ENCODE measurements at places on chromosomes 16 and 17. TPM values are rescaled to one million over a fixed set of nuclear protein-coding genes. Genes with fewer than 3 reads are reported as not detected.
A peak's percentile ranks its signal among the peaks of the same experiment; 100 is the strongest.

The SBK1 gene
- total RNA-seq = 0.29 TPM

DNA sequence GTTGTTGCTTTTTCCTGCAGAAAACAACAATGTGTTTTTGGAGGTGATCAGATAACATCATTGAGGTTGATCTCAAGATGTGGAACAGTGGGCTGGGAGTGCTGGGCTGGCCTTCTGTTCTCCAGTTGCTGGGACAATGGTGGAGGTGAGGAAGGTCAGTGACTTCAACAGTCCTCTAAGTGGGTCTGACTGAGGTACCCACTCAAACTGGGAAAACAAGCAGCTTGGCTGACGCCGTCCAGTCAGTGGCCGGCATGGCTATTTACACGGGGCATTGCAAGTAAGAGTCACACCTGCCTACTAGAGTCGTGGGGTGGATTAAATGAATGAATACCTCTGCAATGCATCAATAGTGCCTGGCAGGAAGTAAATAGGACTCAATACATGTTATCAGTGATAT, 386.7 kb upstream of the ZFHX3 start:
- no peaks in the 10 kb centered on the region for H3K27me3 ChIP-seq
- H3K4me1 ChIP-seq = no peaks in the 10 kb centered on the region
- no peak overlapping the region for H3K4me3 ChIP-seq
- DNase-seq = no peak

- no peak for DNase-seq
- H3K27me3 ChIP-seq = no peaks in the 10 kb centered on the region
- H3K4me3 ChIP-seq = no peak overlapping the region
- H3K4me1 ChIP-seq = peaks cover 4% of the 10 kb centered on the region
- peaks cover 9% of the 10 kb centered on the region for H3K36me3 ChIP-seq
These were observed 1.1 kb upstream of the RAPGEFL1 start for GRCh38 chr17:40175928-40176753.

DNA sequence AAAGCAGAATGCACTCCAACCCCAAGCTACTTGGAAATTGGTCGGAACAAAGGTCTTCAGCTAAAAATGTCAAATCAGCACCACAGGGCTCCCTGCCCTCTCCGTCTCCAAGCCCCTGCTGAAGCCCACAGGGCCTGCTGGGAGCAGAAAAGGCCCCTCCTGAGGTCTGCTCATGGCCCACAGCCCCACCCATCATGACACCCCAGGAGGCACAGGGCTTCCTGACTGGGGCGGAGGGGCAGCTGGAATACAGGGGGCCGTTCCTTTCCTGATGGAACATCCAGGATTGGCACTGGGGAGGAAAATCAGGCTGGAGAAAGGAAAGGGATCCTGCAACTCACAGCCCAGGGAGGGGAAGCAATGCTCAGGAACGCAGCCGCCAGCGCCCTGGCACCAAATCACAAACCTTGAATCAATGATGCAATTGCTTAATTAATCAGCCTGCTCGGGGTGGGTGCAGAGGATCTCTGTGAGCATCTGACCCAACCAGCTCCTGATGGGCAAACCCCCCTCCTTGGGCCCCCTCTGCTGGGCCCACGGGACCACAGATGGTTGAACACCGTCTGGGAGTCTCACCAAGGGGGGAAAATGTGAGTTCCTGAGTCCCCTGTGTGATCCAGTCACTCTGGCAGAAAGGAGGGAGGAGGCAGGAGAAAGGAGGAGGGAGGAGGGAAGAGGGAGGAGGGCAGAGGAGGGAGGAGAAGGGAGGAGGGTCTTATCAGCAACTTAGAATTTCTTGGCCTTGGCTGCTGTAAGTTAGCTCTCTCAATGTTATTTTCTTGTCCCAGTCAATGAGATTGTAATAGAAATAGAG, 155.5 kb downstream of the ZNF423 start:
- H3K36me3 ChIP-seq = no peaks in the 10 kb centered on the region
- no peak overlapping the region for H3K4me3 ChIP-seq

- H3K27me3 ChIP-seq = no peaks in the 10 kb centered on the region
- H3K4me3 ChIP-seq = no peak overlapping the region
- H3K4me1 ChIP-seq = peaks cover 8% of the 10 kb centered on the region
- H3K36me3 ChIP-seq = peaks cover 14% of the 10 kb centered on the region
- no peak for DNase-seq
- no peak overlapping the region for H3K27ac ChIP-seq
These were observed 58.9 kb downstream of the IL21R start for GRCh38 chr16:27460663-27461482.

GRCh38 chr16:67664258-67664657, 2.3 kb downstream of the ENKD1 start:
- H3K4me3 ChIP-seq = no peak overlapping the region
- DNase-seq = no peak
- no peaks in the 10 kb centered on the region for H3K36me3 ChIP-seq
- no peak overlapping the region for H3K27ac ChIP-seq

DNA sequence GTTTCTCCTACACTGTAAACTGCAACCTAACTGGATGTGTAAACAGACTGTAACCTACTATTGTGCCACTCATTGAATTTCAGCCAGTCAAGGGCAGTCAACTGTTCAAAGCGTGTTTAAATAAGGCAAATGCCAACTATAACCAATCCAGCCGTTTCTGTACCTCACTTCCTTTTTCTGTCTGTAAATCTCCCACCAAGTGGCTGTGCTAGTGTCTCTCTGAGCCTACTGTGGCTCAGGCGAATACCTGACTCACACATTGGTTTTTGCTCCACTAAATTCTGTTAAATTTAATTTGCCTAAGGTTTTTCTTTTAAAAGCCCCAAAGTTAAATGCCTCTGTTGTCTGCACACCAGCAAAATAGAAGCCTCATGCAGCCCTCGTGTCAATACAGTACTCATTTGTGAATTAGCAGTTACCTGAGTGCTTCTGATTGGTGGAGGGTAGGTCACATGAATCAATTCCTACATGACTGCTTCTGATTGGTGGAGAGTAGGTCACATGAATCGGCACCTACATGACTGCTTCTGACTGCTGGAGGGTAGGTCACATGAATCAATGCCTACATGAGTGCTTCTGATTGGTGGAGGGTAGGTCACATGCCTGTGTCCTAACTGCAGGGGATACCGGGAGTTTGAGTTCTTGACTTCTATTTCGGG, 31.1 kb upstream of the CCR7 start:
- no peaks in the 10 kb centered on the region for H3K27me3 ChIP-seq
- peak; percentile 59 for DNase-seq
- H3K4me3 ChIP-seq = no peak overlapping the region
